ENCODE measurements at places on chromosomes 12 and 14.

- no peak for DNase-seq
Measured at GRCh38 chr14:23207146-23207540, 23.7 kb upstream of the SLC7A8 start.

DNA sequence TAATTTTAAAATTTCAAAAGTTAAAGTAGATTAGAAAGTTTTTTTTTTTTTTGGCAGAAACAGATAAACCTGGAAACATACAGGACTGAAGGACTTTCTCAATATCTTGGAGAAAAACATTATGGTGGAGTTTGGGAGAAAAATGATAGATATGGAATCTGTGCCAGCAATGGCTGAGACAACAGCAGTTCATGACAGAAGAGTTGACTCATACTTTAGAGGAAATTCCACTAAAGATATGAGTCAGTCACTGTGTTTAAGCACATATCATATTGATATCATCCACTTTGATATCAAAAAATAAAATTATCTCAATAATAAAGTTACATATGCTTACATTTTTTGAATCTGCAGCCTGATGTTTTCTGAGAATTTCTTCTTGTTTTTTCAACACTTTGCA lies 193.9 kb upstream of the OR4E1 start:
- DNase-seq, result no peak

DNA sequence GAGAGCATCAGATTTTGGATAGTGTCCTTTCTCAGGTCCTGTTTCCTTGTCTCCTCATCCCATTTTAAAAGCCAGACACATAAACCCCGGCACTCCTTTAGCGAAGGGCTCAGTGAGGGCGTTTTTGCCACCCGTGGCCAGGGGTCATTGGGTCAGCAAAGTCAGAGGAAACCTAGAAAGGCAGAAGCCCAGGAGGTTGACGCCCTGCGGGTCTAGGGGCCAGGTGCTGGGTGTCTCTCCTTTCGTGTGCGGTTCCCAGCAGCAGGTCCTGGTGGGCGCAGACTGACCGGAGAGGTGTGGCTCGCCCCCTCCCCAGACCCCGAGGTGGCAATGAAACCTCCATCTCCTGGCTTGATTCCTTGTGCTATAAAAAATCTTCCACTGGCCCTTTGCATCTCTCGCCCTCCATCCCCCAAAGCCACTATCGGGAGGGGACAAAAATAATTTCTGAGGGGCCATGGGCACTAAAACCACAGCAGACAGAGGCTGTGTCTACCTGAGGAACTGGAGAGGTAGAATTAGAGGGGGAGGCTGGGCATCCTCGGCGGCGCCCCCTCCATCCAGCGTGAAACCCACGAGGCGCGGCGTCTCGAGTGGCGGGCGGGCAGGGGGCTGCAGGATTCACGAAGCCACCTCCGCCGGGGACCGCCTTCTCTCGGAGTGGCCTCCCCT lies 858 bp upstream of the FRMD6 start:
- DNase-seq, result no peak

GRCh38 chr14:39232554-39233415 lies 930 bp upstream of the MIA2 start:
- DNase-seq, result no peak

- no peak for DNase-seq
Measured at GRCh38 chr12:108647585-108648287, 14.0 kb upstream of the SELPLG start.

- DNase-seq, result no peak
Measured at GRCh38 chr12:113755098-113755497, 211.0 kb downstream of the RBM19 start.

- no peak for DNase-seq
Measured at GRCh38 chr14:74476107-74476506, 17.0 kb downstream of the NPC2 start.

- DNase-seq, result no peak
Measured at GRCh38 chr14:106309423-106309822, 783.0 kb downstream of the TMEM121 start.

Measured in left renal pelvis (tissue), 4 donors.